ENCODE measurements at places on chromosomes 11 and 22.

- no peaks in the 10 kb centered on the region for H3K27me3 ChIP-seq
- no peak overlapping the region for H3K4me3 ChIP-seq
- DNase-seq: no peak
- H3K27ac ChIP-seq: no peak overlapping the region
- H3K36me3 ChIP-seq: no peaks in the 10 kb centered on the region
These were observed 23.6 kb upstream of the ALKBH3 start for GRCh38 chr11:43856993-43857392.

DNA sequence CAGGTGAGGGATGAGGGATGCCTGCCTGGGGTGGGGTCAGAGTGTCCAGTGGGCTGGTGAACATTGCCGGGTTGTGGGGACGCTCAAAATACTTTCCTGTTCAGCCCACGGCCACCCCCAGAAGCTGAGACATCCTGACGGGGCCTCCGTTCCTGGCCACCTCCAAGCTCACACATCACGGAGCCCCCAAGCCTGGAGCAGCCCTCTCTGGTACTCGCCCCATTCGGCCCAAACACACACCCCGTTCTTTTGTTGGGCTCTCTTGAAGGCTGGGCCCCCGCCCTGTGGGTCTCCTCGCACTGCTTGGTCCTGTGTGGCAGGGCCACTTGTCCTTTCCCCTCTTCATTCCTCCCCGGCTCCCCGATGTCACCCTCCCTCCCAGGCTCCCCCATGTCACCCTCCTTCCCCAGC lies 442.6 kb downstream of the TBC1D22A start:
- no peaks in the 10 kb centered on the region for H3K27me3 ChIP-seq
- no peak overlapping the region for H3K27ac ChIP-seq
- no peaks in the 10 kb centered on the region for H3K4me1 ChIP-seq

DNA sequence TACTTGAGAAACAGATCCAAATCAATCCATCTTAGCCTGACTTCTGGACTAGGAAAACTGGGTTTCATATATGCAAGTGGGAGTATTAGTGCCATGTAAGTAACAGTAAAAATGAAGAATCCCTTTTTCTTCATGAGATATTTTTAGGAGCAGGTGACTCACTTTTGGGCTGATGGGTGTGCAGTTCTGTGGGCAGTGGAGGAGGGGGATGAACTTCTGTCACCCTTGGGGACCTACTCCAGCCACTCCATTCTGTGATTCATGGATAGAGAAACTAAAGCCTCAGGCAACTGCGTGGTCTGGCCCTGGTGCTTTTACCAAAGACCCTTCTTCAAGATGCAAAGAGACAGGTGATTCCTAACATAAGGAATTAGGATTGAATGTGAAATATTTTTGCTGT lies 208.6 kb upstream of the NARS2 start:
- H3K4me3 ChIP-seq: no peak overlapping the region
- no peaks in the 10 kb centered on the region for H3K4me1 ChIP-seq
- H3K36me3 ChIP-seq: no peaks in the 10 kb centered on the region
- H3K27ac ChIP-seq: no peak overlapping the region
- no peak for DNase-seq
- H3K27me3 ChIP-seq: peaks cover 14% of the 10 kb centered on the region

DNA sequence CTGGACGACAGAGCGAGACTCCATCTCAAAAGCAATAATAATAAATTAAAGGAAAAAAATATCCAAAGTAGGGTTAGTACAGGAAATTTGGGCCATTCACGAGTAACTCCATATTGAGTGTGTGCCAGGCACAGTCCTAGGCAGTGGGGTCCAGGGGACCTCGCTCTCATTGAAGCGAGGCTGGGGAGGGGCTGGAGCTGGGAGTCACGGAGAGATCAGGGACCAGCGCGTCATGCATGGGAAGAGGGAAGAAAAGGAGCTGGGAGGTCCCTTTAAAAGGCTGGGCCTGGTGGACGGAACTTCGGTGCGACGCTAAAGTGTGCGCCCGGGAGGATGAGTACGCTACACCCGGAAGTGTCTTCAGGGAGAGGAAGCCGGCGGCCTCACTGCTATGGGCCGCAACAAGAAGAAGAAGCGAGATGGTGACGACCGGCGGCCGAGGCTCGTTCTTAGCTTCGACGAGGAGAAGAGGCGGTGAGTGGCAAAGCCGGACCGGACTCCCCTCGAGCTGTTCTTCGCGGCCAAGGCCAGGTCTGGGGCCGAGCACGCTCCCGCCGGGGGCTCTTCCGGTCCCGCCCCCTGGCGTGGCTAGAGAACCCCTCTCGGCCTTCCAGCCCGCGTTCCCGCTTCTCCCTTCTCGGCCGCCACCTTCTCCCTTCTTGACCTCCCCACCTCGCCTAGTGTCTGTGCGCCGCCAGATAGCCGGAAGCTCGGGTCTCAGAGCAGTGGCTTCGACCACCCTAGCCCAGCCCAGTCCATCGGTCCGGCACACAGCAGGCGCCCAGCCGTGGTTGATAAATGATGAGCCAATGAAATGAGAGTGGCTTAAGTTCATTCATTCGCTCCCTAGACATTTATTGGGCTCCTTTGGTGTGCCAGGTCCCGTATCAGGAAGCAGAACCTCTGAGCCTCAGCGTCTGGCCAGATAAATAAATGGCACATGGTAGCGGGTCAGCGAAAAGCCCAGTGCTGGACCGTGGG lies at the start of gene NOL12:
NOL12 (plus strand) TSS at position 342 of the 981 bp plus-strand sequence; CDS start at position 392, 50 bp downstream.
- H3K4me1 ChIP-seq: peaks cover 33% of the 10 kb centered on the region
- H3K36me3 ChIP-seq: peaks cover 5% of the 10 kb centered on the region
- peak; percentile 83 for DNase-seq

DNA sequence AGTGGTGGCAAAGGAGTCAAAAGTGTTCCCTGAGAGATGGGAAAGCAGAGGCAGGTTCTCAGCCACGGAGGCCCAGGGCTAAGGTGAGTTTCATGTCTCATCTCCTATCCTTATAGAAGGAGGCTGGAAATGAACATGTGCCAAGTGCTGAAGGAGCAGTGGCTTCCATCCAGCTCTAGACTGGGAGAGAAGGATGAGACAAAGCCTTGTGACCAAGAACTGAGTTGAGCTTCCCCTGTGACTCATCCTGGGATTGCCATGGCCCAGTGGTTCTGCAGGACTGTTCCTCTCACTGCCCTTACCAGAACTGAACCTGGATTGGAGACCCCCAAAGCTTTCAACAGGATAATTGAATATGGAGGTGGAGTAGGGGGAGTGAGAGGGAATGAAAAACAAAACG lies 16.7 kb upstream of the OR9Q1 start:
- no peak overlapping the region for H3K4me3 ChIP-seq
- H3K36me3 ChIP-seq: no peaks in the 10 kb centered on the region
- no peak overlapping the region for H3K27ac ChIP-seq
- no peaks in the 10 kb centered on the region for H3K4me1 ChIP-seq

GRCh38 chr11:124876818-124877630 lies 11.8 kb downstream of the ROBO3 start:
- peak overlapping the region; percentile 45 for H3K27ac ChIP-seq
- H3K4me1 ChIP-seq: peaks cover 19% of the 10 kb centered on the region

- no peak for DNase-seq
- no peaks in the 10 kb centered on the region for H3K27me3 ChIP-seq
- no peaks in the 10 kb centered on the region for H3K4me1 ChIP-seq
- no peak overlapping the region for H3K4me3 ChIP-seq
- no peak overlapping the region for H3K27ac ChIP-seq
- H3K36me3 ChIP-seq: peaks cover 2% of the 10 kb centered on the region
These were observed 269.7 kb downstream of the DYNC2H1 start for GRCh38 chr11:103378931-103379330.

GRCh38 chr11:71580057-71581003 lies 2.3 kb downstream of the KRTAP5-11 start:
- peaks cover 29% of the 10 kb centered on the region for H3K27me3 ChIP-seq
- H3K4me1 ChIP-seq: peaks cover 11% of the 10 kb centered on the region
- no peak overlapping the region for H3K4me3 ChIP-seq
- H3K27ac ChIP-seq: no peak overlapping the region
- peak; percentile 12 for DNase-seq

DNA sequence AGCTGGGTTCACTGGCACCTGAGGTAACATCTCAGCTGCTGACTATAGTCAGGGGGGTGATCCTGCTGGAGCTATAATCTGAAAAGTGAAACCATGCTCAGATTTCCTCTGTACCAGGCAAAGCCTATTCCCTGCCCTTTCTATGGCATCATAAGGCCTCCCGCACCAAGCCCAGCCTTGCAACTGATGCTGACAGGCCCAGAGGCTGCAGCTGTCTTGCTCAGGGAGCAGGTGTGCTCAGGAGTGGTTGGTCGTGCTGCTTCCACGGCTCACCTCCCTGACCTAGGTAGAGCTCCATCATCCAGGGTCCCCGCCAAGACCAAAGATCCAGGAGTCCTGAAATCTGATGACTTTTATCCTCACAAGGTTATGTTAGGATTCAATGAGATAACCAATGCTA lies 121.7 kb downstream of the FEZ1 start:
- no peaks in the 10 kb centered on the region for H3K4me1 ChIP-seq
- DNase-seq: no peak
- no peak overlapping the region for H3K4me3 ChIP-seq
- peaks cover 52% of the 10 kb centered on the region for H3K27me3 ChIP-seq
- no peaks in the 10 kb centered on the region for H3K36me3 ChIP-seq

DNA sequence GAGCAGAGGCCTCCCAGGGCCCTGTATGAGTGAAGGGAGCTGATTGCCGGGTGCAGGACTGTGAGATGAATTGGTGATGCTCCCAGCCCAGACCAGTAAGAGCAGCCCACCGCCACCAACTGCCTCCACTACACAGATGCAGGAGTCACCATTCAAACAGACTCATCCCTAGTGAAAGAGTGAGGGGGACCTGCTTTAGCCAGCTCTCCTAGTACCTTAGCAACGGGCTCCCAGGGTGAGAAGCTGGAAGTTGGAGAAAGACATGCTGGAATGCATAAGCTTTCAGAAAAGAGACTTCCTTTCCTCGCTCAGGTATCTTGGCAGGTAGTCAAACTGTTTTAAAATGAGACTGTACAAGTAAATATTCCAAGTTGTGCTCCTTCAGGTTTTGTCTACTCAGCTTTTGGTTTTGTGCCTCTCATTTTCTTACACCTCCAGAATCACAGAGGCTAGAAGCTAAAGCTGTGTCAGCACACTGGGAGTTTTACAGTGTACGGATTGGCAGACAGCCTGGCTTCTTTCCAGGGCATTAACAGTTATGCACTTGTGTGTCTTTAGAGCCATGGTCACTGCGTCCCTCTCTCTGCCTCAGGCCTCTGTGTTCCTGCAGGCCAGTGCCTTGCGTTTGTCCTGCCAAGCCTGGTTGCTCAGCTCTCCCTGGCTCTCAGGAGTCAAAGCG lies 146.2 kb downstream of the ATXN10 start:
- peaks cover 2% of the 10 kb centered on the region for H3K36me3 ChIP-seq
- no peak overlapping the region for H3K4me3 ChIP-seq
- no peak overlapping the region for H3K27ac ChIP-seq
- no peaks in the 10 kb centered on the region for H3K27me3 ChIP-seq
- no peak for DNase-seq

DNA sequence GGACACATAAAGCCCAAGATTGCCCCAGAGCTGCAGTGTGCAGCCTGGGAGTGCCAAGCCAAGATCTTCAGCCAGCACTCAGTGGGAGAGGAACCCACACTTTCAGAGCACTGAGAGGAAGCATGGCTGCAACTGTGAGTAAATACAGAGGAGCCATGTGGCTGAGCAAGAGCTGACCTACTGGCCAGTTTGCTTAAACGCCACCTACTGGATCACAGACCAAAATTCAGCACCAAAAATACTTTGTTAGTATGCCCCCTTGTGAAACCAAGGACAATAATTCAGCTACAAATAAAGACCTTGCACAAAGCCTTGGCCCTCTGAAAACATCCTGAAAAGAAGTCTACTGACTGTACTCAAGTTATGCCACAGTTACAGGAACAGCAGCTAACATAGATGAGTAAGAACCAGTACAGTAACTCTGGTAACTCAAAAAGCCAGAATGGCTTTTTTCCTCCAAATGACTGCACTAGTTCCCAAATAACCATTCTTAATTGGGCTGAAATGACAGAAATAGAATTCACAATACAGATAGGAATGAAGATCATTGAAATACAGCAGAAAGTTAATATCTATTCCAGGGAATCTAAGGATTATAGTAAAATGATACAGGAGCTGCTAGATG lies 10.1 kb upstream of the OR4A15 start:
- H3K36me3 ChIP-seq: peaks cover 1% of the 10 kb centered on the region
- H3K27ac ChIP-seq: no peak overlapping the region
- no peaks in the 10 kb centered on the region for H3K27me3 ChIP-seq
- no peaks in the 10 kb centered on the region for H3K4me1 ChIP-seq
- no peak for DNase-seq

DNA sequence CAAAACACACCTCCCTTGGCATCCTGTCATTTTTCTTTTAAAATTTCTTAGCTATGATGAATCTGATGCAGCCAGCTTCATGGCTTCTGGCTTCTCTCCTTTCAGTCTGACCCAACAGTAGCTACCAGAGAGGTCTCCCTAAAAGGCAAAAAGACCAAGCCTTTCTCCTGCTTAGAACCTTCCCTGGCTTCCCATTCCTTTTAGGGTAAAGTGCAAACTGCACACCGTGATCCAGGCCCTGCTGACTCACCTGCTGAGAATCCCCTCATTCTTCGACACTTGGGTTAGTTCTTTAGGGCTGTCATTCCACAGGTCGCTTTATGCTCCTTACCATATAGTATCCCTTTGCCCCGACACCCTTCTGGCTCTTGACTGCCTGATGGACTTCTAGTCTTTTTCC lies 362.4 kb downstream of the MIAT start:
- no peak for DNase-seq
- no peaks in the 10 kb centered on the region for H3K4me1 ChIP-seq
- H3K27me3 ChIP-seq: peaks cover 18% of the 10 kb centered on the region
- no peak overlapping the region for H3K4me3 ChIP-seq
- no peaks in the 10 kb centered on the region for H3K36me3 ChIP-seq

DNA sequence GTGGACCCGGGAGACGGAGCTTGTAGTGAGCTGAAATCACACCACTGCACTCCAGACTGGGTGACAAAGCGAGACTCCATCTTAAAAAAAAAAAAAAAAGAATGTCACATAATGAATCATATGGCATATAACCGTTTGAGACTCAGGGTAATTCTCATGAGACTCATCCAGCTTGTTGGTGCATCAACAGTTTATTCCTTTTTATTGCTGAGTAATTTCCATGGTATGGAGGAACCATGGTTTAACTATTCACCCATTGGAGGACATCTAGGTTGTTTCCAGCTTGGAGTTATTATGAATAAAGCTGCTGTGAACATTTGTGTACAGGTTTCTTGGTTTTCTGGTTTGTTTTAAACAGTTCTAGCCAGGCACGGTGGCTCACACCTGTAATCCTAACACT lies 25.3 kb downstream of the PPARA start:
- peaks cover 24% of the 10 kb centered on the region for H3K36me3 ChIP-seq
- H3K4me3 ChIP-seq: no peak overlapping the region
- H3K27me3 ChIP-seq: no peaks in the 10 kb centered on the region
- no peak overlapping the region for H3K27ac ChIP-seq

- H3K4me1 ChIP-seq: no peaks in the 10 kb centered on the region
- H3K4me3 ChIP-seq: no peak overlapping the region
- no peaks in the 10 kb centered on the region for H3K36me3 ChIP-seq
- no peak for DNase-seq
- H3K27ac ChIP-seq: no peak overlapping the region
These were observed 40.9 kb downstream of the SERPINH1 start for GRCh38 chr11:75602951-75603350.
